ENCODE measurements at places on chromosomes 1 and 21. TPM values are rescaled to one million over a fixed set of nuclear protein-coding genes. Genes with fewer than 3 reads are reported as not detected.

- H3K27me3 ChIP-seq: no peaks in the 10 kb centered on the region
- DNase-seq: peak; percentile 98
- H3K4me1 ChIP-seq: no peaks in the 10 kb centered on the region
- no peaks in the 10 kb centered on the region for H3K36me3 ChIP-seq
Measured at GRCh38 chr1:84690397-84691121, at the start of gene SSX2IP. TSS of gene SSX2IP (minus strand) at chr1:84690461. CDS start at chr1:84671219, 19,242 bp downstream.

DNA sequence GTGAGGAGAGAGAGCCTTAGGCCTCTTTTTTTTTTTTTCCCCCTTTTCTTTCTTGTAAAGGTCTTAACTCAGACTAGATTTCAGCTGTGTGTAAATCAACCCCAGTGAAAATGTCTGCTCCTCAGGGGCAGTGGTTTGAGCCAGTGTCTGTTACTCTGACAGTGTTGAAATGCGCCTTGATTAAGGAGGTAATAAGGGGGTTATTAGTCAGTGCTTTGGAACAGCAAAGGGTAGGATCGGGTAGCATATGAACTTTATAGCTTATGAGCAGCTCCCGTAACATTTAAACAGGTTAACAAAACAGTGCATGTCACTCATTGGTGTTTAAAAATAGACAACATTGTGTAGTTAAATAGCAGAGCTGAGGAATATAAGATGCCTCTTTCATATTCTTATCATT, 10.3 kb downstream of the UTP11 start:
- H3K36me3 ChIP-seq: no peaks in the 10 kb centered on the region
- H3K4me1 ChIP-seq: no peaks in the 10 kb centered on the region
- no peak for DNase-seq
- H3K4me3 ChIP-seq: no peak overlapping the region

DNA sequence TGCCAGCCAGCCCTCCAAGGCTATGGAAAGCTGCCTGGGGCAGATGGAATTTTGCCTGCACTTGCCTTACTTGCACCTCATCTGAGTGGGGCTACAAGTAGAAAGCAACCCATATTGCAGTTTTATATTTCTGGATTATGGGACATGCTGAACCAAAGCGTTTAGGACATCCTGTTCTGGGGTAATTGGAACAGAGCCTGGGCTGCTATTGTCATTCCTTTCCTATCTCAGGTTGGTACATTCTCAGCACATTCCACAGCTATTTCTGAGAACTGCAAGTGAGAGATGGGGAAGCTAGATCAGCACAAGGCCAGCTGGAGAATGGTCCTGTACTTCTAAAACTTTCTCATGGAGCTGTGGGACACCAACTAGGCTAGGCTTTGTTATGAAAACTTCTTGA, 713.8 kb downstream of the KCNT2 start:
- no peak for DNase-seq
- H3K36me3 ChIP-seq: no peaks in the 10 kb centered on the region
- H3K27me3 ChIP-seq: no peaks in the 10 kb centered on the region
- no peak overlapping the region for H3K4me3 ChIP-seq
- H3K4me1 ChIP-seq: no peaks in the 10 kb centered on the region
- H3K27ac ChIP-seq: no peak overlapping the region

OR10J1 gene
- not detected for total RNA-seq

LCE1C gene
- not detected for total RNA-seq

GRCh38 chr1:71641903-71642302, 561.1 kb upstream of the ZRANB2 start:
- H3K4me1 ChIP-seq: no peaks in the 10 kb centered on the region
- no peak for DNase-seq
- H3K36me3 ChIP-seq: no peaks in the 10 kb centered on the region
- no peak overlapping the region for H3K4me3 ChIP-seq

DNA sequence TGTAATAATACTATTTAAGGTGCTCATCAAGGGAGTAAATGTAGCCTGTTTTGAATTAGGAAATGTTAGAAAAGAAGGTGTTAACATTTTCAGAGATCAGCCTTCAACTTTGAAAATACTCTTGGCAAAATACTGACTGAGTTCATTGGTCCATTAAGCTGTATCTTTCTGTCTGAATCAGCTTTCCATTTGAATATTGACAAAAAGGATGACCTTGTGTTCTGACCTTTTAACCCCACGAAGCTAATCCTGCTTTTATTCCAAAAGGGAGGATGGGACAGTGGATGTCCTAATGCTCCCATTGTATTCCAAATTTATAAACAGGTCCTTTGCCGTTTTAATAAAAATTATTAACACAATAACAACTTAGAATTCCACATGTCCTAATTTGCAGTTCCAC, 259.7 kb upstream of the NRIP1 start:
- H3K4me1 ChIP-seq: no peaks in the 10 kb centered on the region
- H3K27ac ChIP-seq: no peak overlapping the region
- no peaks in the 10 kb centered on the region for H3K27me3 ChIP-seq
- H3K36me3 ChIP-seq: no peaks in the 10 kb centered on the region
- H3K4me3 ChIP-seq: no peak overlapping the region

DNA sequence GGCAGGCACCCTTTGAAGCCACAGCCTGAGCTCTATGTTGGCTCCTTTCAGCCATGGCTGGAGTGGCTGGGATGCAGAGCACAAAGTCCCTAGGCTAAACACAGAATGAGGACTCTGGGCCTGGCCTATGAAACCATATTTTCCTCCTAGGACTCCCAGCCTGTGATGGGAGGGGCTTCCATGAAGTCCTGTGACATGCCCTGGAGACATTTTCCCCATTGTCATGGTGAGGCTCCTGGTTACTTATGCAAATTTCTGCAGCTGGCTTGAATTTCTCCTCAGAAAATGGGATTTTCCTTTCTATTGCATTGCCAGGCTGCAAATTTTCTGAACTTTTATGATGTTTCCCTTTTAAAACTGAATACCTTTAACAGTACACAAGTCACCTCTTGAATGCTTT, 61.3 kb downstream of the VCAM1 start:
- no peaks in the 10 kb centered on the region for H3K27me3 ChIP-seq
- no peak overlapping the region for H3K27ac ChIP-seq
- no peaks in the 10 kb centered on the region for H3K36me3 ChIP-seq
- no peaks in the 10 kb centered on the region for H3K4me1 ChIP-seq
- DNase-seq: no peak

DNA sequence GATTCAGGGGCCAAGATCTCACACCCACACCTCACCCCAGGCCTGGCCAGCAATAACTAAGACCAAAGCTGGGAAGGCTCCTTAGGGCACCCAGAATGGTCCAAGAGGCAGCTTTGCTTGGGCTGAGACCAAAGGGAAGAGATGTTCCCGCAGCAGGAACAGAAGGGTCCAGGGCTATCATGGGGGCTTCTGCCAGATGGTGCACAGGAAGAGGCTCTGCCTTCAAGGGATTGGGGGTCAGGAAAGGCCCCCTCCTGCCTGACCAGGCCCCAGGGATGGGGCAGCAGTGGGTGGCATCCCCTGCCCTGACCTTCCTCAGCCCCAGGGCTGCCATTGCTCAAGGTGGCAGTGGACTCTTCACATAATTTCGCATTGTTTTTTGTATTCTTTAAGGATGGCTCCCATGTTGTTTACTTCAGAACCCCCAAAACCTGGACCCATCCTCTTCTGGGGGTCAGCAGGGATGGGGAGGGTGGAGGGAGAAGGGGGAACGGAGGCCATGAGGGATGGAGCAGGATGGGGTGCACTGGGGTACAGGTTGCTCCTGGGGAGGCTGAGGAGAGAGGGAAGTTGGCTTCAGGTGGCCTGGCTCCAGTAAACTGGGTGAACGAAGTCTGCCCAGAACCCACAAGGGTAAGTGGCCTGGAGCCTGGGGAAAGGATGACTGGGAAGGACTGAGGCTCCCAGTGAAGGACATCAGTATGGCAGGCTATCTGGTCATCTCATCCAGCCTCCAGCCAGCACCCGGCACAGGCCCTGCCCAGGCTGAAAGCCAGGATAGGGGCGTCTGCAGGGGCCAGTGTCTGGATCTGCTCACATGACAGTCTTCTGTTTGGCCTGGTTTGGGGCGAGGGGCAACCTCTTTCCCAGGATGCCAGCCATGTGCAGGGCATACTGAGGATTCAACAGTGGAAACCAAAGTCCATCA, 2.6 kb upstream of the NADK start:
- H3K4me3 ChIP-seq: no peak overlapping the region
- H3K36me3 ChIP-seq: no peaks in the 10 kb centered on the region
- no peak overlapping the region for H3K27ac ChIP-seq
- no peak for DNase-seq

DNA sequence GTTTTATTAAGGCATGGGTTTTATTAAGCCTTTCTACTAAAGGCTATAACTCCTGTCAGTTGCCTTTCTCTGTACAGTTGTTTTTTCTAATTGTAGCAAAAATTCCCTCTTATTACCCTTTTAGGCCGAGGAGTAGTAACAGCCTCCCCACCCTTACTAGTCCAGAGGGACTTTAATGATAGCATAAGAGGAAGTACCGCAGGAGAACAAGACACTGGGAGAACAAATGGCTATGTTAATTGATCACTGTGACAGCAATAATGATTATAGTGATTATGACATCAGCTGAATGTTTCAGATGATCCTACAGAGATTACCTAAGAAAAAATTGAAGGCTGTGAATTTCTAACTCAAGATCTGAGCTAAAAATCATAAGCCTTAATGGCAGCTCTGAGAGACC, 383.0 kb upstream of the PTBP2 start:
- DNase-seq: no peak
- no peak overlapping the region for H3K27ac ChIP-seq
- no peaks in the 10 kb centered on the region for H3K4me1 ChIP-seq

Measured in uterus (tissue), 4 donors.